ENCODE measurements at places on chromosomes 4 and X.

- no peak for DNase-seq
These were observed 16.5 kb downstream of the SH3KBP1 start for GRCh38 chrX:19870710-19871490.

DNA sequence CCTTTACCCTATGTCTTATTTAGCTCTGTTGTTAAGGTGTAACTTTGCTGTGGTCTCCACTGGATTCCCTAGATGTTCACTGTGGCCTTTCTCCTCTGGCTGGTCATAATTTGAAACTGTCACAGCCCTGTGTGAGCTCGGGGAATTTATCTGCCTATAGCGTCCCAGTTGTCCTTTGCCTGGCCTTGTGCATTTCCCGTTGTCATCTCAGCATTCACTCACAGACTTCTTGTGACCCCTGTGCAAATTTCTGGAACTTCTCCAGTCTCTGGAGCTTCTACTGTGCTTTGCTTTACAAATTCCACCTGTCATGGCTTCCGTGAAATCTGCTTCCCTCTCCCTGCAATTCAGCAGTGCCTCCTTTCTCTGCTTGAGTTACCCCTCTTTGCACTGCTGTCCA is 106.7 kb downstream of the WWC2 start:
- DNase-seq: no peak

GRCh38 chrX:17768997-17769396 is 31.7 kb downstream of the SCML1 start:
- DNase-seq: no peak

DNA sequence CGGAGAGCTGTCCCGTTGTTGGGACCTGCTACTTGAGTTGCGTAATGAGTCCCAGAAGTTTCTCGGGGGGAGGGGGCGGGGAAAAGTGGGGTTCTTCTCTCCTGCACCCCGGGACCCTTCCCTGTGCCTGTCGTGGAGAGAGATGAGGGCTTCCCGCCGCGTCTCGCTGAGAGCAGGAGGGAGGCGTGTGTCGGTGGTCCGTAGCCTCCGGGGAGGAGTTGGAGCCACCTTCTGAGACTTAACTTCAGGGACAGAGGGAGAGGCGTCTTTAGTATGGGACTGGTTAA is 698 bp downstream of the AFF1 start:
- no peak for DNase-seq

DNA sequence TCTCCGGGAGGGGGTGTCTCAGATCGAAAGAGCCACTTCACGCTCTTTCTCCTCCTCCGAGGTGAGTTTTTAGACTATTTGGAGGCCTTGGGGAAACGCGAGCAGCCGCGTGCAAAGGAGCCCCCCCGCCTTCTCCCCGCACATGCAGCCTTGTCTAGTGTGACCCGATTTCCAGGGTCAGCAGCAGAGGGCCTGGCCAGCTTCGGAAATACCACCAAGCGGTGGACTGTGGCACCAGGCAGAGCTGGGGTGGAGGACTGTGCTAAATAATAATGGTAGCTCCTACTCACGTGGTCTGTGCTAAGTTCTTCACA is 79.3 kb upstream of the BCOR start:
- DNase-seq: no peak

DNA sequence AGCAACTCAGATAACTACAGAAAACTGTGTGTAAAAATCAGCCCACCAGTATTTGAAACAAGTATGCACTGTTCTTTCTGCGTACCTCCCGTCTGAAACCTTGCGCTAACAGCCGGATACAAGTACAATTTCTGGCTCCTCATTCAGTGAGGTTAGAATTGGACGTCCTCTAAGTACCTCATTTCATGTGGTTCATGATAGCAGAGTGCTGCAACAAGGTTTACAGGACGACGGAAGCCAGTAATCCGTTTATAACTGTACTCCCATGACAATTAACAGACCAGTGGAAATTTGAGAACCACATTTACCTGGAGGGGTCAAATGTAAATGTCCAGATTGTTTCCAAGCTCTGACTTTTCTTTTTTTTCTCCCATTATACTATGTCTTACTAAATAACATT is 52.9 kb upstream of the TENM3 start:
- DNase-seq: no peak

DNA sequence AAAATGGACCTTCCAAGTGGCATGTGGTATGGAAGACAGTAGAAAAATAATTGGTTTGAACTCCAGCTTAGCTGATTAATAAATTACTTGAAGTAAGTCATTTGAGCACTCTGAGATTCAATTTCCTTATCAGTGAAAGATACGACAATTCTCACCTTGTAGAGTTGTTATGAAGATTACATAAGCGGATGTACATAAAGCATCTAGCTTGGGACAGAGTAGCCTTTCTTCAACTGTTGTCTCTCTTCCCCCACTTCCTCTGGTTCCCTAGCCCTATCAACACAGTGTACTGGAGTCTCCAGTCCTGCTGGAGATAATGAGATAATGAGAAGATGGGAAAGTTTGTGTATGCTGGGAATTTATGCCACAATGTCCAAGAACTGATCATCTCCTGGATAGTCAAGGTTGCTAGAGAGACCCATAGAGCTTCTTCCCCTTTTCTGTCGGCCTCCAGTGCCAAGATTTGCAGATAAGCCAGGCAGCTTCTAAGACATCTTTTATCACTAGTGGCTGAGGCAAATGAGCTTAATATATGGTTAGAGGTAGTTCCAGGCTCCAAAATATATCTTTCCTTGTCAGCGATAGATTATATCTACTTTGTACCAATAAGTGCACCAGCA is 33.9 kb downstream of the VSIG4 start:
- DNase-seq: no peak

DNA sequence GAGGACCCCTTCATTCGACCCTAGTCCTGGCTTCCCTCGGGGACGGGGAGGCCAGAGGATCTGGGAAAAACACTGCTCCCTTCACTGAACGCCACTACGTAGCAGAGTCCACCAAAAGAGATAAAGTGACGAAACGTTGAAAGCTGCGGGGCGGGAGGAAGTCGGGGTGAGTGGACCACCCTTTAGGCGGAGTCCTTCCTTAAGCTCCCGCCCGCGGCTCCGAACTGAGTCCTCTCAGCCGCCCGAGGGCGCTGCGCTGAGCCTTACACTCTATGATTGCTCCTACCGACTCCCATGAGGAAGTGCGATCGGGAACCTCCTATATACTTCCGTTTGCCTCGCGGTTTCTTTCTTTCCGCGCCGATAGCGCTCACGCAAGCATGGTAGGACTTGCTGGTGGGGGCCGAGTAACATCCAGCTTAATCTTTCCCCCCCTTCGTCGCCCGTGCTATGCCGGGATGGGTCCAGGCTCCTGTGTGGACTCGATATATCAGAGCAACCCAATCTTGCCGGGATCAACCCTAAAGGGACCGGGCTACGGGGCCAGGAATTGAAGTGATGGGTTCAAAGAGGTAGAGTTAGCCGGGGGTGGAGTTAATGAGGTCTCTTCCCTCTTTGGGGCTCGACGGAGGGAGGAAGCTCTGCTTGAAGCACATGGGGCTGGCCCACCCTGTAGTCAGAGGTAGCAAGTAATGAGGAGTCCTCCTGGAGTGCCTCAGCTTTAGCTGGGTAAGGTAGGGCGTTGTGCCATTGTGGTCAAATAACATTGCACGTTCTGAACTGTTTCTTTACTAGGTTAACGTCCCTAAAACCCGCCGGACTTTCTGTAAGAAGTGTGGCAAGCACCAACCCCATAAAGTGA is at the start of gene RPL36A:
RPL36A (plus strand) TSS at position 348 of the 862 bp plus-strand sequence; CDS start at position 381, 33 bp downstream.
- peak; percentile 59 for DNase-seq

DNA sequence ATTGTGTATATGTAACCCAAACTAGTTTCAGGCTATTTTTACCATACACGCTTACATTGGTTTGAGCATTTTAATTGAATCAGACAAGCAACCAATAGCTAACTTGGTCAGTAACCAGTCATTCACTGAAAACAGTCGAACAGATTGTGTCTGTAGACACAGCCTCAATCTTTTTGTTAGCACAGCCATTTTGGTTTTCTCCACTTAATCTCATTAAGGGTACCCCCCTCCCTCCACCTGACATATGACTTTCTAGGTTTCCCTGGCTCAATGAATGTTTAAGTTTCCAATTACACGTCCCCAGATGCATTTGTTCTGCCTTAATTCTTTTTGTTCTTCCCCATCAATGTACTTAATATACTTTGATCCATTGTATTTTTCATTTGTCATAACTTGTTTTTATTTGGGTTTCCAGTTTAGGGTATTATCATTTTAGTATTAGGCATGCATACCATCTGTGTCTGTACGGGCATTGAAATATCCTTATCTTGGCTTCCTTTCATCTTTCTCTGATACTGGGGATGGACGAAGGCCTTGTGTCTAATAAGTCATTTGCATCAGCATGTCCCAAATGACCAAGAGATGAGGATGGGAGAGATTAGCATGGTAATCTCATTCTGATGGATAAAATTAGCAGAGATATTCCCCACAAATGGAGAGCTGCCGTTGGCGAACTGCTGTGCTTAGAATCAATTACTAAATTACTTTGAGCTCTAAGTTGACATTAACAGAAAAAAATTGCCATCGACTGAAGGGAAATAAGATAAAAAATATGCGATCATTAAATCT is 35.9 kb upstream of the PHOX2B start:
- DNase-seq: no peak

GRCh38 chrX:84240848-84241565 is 53.0 kb upstream of the RPS6KA6 start:
- no peak for DNase-seq

DNA sequence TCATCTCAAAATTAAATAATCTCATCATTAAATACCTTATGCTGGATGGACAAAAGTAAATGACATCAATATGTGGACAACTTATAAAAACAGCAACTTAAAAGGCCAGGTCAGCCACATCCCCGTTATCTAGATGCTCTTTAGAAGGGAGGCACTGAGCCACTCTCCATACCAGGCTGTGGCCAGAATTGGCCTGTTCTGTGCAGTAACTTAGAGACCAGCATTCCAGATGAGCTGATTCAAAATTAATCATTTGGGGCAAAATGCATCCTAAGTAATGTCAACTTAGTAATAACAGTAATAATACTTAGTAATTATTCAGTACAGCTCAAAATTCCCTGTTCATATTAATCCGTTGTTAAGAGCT is 373.6 kb downstream of the FBXW7 start:
- DNase-seq: no peak

DNA sequence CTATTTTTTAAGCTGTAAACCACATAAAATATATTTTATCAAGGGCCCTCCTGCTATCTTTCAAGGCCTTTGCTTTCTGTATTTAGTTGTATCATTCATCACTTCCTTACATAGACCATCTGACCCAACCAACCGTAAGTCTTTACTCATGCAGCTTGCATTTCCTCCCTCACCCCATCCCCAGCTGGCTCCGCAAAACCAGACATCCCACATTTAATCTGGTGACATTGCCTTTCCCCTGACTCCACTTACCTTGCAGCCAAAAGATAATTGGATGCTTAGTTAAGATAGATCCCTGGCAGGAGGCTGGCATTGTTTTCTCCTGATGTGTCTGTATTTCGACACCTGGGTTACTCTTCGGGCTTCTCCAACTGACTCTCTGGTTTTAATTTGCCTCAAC is 183.7 kb upstream of the LDB2 start:
- DNase-seq: no peak

- no peak for DNase-seq
These were observed 129.1 kb downstream of the CXXC4 start for GRCh38 chr4:104365618-104366017.

DNA sequence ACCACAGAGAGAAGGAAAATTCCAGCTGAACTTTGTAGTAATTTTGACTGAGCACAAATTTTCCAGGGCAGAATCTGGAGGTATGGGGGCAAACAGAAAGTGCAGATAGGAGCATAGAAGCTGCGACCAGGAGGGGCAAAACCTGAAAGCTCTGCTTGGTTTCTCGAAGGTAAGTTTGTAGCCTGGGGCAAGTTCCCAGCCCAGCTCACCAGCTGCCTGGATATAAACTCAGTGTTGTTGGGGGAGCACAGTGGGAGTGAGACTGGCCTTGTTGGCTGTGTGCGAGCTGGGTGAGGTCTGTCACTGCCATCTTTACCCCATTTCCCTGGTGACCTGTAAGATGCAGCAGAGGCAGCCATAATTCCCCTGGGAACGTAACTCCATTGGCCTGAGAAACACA is 213.5 kb upstream of the POF1B start:
- no peak for DNase-seq

GRCh38 chrX:106783716-106784115 is 18.8 kb upstream of the TBC1D8B start:
- no peak for DNase-seq

- no peak for DNase-seq
These were observed 1.2 kb upstream of the PPARGC1A start for GRCh38 chr4:23891064-23891421.

DNA sequence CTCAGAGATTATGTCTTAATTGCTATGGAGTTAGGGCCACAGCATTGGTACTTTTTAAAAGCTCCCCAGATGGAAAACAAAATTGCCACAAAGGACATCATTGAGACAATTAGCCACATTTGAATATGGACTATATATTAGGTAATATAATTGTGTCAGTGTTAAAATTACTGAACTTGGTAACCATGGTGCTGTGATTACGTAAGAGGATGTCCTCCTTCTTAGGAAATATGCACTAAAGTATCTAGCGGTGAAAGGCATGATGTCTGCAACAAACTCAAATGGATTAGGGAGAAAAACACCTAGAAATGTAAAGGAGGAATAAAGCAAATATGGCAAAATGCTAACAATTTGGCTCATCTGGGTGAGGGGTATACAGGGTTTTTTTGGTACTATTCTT is 89.9 kb upstream of the PAK3 start:
- DNase-seq: no peak

GRCh38 chr4:183732296-183732695 is 73.2 kb downstream of the TRAPPC11 start:
- DNase-seq: no peak

- DNase-seq: no peak
These were observed 63.8 kb upstream of the INPP4B start for GRCh38 chr4:142909908-142910307.

GRCh38 chr4:24529555-24529954 is 54.8 kb downstream of the DHX15 start:
- no peak for DNase-seq

- DNase-seq: no peak
These were observed 180.6 kb upstream of the MAP3K15 start for GRCh38 chrX:19695884-19696283.

DNA sequence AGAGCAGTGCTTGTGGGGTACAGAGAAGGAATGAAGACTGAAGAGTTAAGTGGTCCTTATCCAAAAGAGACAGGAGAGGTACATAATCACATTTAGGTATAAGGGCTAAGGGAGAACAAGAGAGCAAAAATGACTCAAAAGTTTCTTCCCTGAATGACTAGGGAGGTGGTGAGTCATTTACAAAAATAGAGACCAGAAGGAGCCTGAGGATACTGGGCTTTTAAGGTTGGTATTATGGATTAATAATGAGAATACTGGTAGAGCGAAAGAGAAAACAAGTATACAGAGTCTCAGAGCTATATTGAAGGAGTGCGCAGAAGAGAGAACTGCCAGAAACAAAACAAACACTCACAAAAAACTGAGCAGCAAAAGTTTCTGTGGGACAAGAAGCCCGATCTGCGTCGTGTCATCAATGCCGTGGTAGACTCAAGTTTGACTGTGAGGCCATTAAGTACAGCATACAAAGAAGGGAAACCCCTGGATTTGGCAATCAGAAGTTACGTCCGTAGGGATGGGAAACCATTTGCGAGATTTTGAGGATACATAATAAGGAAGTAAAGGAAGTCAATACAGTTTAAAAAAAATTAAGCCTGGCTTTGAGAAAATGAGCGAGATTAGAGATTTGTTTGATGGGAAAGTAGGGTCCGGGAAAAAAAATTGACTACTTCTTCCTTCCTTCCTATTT is 129.1 kb upstream of the STIM2 start:
- DNase-seq: no peak

GRCh38 chr4:25861951-25862410 is 807 bp downstream of the SEL1L3 start:
- no peak for DNase-seq

Data from amniotic stem cell (primary cell).